ENCODE measurements at places on chromosomes 13 and 19.

DNA sequence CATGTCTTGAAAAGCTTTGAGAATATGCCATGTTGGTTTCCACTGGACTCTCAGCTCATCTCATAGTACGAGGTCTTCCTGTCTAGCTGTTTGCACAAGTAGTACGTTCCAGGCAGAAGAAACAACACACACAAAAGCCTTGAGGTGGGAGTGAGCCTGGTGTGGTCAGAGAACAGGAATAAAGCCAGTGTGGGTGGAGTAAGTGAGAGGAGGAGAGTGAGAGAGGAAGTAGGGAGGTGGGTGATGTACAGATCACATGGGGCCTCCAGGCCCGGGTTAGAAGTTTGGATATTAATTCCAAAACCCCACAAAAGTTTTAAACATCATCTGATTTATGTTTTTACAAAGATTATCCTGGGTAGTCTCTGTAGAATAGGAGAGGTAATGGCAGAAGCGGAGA, 230.6 kb downstream of the MTUS2 start:
- DNase-seq = no peak

GRCh38 chr19:14843578-14843977, 5.1 kb downstream of the OR7A10 start:
- DNase-seq = no peak

GRCh38 chr13:20993661-20994440, 67.5 kb downstream of the LATS2 start:
- no peak for DNase-seq

- DNase-seq = no peak
These were observed 15.3 kb downstream of the NOVA2 start for GRCh38 chr19:45958320-45958719.

- DNase-seq = no peak
These were observed 5.5 kb upstream of the PTGER1 start for GRCh38 chr19:14480700-14481079.

- DNase-seq = no peak
These were observed 649 bp downstream of the UQCRFS1 start for GRCh38 chr19:29212356-29212647.

- DNase-seq = no peak
These were observed 33.2 kb downstream of the EFNA2 start for GRCh38 chr19:1318678-1319471.

DNA sequence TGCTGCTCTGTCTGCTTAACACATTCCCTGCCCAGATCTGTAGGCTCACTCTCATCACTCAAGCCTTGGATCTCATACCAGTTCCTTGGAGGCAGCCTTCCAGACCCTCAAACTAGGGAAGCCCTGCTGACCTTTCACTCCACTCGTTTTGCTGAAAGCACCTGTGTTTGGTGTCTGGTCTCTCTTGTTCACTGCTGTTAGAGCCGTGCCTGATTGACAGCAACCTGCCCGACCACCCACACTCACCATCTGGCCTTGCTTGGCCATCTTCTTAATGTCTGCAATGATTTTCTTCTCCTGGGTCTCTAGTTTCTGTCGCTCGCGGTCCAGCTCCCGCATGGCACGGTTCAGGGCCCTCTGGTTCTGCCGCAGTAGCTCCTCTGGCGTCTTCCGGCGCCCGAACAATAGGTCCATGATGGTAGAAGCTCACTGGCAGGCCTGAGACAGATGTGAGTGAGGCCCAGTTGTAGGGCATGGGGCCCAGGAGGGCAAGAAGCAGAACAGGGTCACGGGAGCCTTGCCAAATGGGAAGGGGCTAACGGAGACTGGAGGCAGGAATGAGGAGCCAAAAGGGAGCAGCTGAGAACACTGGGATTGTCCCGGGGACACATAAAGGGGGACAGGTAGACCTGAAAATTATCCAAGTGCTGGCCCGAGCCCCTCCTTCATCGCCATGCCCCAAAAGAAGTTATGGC, 959 bp downstream of the CHMP2A start:
- DNase-seq = no peak

DNA sequence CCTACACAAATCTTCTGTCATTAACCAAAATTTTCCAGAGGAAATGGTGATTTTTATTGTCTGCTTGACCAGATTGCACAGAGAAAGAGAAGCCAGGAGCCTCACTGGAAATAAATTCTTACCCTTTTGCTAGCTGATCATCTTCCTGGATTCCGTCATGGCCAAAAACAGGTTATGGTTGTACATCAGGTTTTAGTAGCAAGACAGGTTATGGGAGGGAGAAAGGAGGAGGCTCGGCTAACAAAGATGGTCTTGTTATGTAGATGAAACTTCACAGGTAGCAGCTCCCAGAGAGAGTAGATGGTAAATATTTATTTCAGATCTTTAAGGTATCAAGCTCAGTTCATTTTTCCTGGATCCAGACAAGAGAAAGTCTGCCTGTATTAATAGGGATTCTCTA, 19.7 kb upstream of the CEACAM3 start:
- DNase-seq = no peak

- DNase-seq = no peak
These were observed 773.2 kb upstream of the SLC10A2 start for GRCh38 chr13:103839460-103839859.

DNA sequence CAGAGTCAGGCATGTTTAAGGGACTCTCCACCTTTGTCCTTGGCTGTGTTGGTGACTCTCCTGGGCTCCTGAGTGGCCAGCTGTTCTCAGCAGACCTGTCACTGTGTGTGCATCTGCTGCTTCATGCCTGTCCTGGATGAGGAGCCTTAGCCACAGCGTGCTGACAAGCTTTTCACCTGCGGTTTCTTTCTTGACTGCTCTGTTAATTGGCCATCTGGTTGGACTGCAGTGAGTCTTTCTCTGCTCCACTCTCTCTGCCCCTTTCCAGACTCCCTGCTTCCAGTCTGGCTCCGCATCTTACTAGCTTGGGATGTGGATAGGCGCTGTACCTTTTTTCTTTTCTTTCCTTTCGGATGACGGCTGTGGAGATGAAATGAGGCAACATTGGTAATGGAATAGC, 38.8 kb downstream of the POLR1D start:
- no peak for DNase-seq

DNA sequence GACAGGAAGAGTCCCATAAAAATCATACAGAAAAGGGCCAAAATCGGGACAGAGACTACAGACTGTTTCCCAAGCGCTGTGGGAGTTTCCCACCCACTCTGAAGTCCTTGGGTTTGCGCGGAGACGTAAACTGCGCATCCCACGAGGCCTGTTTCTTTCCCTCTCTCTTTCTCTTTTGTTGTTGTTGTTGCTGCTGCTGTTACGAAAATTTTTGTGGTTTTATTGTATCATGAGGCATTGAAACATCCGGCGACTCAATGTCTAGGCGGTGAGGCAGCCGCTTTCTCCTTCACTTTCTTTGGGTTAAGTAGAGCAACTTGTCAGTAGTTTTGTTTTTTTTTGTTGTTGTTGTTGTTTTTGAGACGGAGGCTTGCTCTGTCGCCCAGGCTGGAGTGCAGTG, 1.6 kb upstream of the PPP1R12C start:
- DNase-seq = no peak

GRCh38 chr19:57689750-57690149, 8.0 kb downstream of the ZNF551 start:
- DNase-seq = no peak

- DNase-seq = no peak
These were observed 38.7 kb downstream of the SIAH3 start for GRCh38 chr13:45812695-45813372.

GRCh38 chr13:34862716-34863115, 79.4 kb upstream of the NBEA start:
- no peak for DNase-seq

GRCh38 chr13:99347911-99348451, 40.8 kb upstream of the GPR183 start:
- DNase-seq = no peak

GRCh38 chr19:44718441-44719261, 19.7 kb downstream of the CEACAM16 start:
- no peak for DNase-seq

DNA sequence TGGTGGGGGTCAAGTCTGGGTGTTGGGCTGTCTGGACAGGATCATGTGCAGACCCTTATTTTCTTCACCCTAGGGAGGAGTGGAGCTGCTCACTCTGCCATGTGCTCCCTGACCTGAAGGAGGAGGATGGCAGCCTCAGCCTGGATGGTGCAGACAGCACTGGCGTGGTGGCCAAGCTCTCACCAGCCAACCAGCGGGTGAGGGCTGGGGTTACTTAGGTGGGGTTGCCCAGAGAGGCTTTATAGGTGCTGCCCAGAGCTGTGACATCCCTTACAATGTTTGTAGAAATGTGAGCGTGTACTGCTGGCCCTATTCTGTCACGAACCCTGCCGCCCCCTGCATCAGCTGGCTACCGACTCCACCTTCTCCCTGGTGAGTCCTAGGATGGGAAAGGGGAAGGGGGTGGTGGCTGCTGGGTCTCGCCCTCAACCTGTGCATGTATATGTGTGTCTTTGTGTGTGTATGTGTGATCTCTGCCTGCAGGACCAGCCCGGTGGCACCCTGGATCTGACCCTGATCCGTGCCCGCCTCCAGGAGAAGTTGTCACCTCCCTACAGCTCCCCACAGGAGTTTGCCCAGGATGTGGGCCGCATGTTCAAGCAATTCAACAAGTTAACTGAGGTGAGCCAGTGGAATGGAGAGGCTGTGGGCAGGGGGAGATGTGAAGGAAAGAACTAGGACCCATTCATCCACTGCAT, 5.1 kb downstream of the CHMP2A start:
- no peak for DNase-seq

- no peak for DNase-seq
These were observed at the start of gene CCL25 for GRCh38 chr19:8052464-8052859. CCL25 (plus strand) TSS chr19:8052760; CDS start chr19:8053050, 290 bp downstream.

- DNase-seq = no peak
These were observed 2.9 kb downstream of the CEBPG start for GRCh38 chr19:33376423-33376822.

DNA sequence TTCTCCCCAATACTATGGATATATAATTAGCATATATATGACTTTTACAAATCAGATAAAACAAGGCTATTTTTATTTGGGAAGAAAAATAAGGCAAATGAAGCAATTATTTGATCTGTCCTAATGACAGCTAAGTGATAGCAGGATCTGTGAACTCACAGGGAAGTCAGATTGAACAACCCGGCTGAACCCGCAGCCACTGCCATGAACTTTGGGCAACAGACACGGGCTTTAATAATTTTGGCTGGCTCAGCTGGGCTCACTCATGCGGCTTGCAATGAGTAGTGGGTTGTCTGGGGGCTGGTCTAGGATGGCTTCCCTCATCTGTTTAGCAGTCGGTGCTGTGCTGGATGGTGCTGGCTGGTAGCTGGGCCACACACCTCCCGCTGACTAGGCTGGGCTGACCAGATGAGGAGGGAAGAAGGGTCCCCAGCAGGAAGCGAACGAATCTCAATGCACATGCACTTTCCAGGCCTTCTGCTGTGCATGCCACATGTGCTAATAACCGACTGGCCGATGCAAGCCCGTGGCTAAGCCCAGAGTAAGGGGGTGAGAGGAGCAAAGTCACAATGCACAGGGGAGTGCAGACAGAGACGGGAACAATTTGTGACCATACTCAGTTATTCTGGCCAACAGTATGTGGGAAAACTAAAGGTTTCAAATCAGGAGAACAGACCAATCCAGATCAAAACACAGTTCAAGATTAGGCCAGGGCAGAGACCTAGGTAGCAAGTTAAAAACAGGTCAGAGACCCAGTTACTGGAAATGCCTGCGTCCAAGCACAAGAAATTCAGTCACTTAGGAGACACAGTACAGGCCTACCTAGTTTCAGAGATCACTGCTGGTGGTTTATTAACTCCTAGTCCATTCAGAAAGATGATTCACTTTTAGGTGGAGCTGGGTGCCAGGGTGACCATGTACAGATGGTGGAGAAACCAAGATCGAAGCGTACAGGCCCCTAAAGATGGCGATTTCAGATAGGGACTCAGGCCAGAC, 22.3 kb downstream of the CRYL1 start:
- DNase-seq = no peak

GRCh38 chr19:5112681-5113575, 144.0 kb downstream of the KDM4B start:
- no peak for DNase-seq

DNA sequence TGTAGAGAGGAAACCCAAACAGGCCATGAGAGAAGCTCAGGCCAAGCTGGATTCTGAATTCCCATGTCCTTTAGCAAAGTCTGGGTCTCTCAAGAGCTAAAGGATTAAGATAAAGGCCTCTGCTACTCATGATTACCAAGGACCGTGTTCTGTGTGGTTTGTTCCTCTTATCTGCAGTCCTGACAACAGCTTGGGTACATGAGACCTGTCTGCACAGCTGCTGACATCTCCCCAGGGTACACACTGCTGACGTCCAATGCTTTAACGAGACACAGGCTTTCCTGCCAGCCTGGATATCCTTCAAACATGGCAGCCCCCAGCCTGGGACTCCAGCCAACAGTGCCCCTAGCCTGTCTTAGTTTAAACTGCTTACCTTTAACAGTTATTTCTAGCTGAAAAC, 211.0 kb downstream of the SLC7A1 start:
- no peak for DNase-seq

GRCh38 chr19:37227996-37228395, 10.0 kb downstream of the ZNF383 start:
- no peak for DNase-seq

GRCh38 chr19:32406161-32407003, 812 bp downstream of the DPY19L3 start:
- no peak for DNase-seq

GRCh38 chr19:48102870-48103751, 7.5 kb downstream of the PLA2G4C start:
- DNase-seq = no peak

- DNase-seq = no peak
These were observed 14.6 kb upstream of the SIN3B start for GRCh38 chr19:16814526-16815100.

- no peak for DNase-seq
These were observed 233.5 kb downstream of the EFNB2 start for GRCh38 chr13:106302011-106302410.

DNA sequence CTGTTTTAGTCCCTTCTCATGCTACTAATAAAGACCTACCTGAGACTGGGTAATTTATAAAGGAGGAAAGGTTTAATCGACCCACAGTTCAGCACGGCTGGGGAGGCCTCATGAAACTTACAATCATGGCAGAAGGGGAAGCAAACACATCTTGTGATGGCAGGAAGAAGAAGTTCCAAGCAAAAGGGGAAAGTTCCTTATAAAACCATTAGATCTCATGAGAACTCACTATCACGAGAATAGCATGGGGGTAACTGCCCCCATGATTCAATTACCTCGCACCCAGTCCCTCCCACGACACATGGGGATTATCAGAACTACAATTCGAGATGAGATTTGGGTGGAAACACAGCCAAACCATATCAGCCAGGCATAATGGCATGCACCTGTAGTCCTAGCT, 13.0 kb upstream of the STRN4 start:
- DNase-seq = no peak

GRCh38 chr19:17110599-17110966, 35.0 kb downstream of the MYO9B start:
- no peak for DNase-seq
